ENCODE measurements at places on chromosomes 3 and 15. TPM values are rescaled to one million over a fixed set of nuclear protein-coding genes. Genes with fewer than 3 reads are reported as not detected.
A peak's percentile ranks its signal among the peaks of the same experiment; 100 is the strongest.

Gene DIPK2A
- total RNA-seq = 18.0 TPM

DNA sequence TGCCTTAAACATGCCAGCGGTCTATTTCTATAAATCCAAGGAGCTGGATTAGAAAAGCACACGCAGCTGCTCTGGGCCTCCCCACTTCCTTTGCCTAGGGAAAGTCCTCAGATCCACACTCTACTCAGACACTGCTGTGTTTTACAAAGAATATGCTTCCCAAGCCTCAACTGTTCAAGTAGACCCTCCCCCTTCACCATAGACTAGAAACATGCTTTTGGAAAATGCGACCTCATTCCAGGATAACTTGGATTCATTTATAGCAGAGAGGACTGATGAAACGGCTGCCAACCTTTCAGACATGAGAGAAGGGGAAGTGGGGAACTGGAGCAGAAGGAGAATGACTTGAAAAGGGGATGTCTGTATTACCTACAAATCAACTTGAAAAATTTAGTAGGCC is 64.0 kb downstream of the P3H2 start:
- no peak for DNase-seq

DNA sequence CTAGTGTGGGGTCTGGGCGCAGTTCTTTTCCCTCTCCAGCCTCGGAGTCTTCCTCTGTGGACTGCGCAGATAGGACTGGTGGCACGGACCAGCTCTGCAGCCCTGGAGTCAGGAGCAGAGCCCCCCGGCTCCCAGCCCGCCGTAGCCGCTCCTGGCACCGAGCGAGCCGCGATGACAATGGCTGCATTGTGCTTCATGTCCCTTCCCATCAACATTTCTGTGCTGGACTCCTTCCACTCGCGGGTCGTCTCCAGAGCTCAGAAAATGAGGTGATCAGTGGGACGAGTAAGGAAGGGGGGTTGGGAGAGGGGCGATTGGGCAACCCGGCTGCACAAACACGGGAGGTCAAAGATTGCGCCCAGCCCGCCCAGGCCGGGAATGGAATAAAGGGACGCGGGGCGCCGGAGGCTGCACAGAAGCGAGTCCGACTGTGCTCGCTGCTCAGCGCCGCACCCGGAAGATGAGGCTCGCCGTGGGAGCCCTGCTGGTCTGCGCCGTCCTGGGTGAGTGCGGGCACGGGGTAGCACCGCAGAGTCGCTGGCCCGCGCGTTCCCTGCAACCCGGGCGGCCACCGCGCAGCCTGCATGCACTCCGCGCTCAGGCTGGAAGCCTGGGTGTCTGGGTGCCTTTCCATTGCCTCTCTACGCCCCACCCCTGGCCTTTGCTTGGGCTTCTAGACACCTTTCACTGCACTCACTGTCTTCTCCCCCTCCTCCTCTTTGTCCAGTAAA is at the start of gene TF:
Gene TF, plus strand, starts transcription at position 413 of the 731 bp plus-strand sequence. Its CDS starts 48 bp downstream, at position 461.
- DNase-seq = no peak

DNA sequence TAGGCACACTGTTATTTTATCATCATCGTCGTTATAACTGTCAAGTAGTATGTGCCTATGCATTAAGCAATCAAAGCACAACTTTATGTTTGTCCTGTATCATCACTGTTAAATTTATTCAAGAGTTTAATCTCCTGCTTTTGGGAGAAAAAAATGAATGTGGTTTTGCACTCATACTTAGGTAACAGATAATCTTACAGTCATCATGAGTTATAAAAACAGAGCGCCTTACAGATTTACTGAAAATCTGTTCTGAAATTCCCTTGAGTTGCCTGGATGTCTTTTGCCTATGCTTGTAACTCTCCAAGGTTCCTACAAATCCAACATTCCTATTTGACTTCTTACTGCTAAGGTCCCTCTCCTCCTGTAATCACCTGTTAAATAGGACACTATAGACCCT is 307.3 kb downstream of the ZIC4 start:
- peak; percentile 78 for DNase-seq

Gene TNFAIP8L3
- total RNA-seq = 11.2 TPM

Gene P2RY13
- total RNA-seq = not detected

Gene PP2D1
- total RNA-seq = not detected

Gene ITIH1
- total RNA-seq = not detected

DNA sequence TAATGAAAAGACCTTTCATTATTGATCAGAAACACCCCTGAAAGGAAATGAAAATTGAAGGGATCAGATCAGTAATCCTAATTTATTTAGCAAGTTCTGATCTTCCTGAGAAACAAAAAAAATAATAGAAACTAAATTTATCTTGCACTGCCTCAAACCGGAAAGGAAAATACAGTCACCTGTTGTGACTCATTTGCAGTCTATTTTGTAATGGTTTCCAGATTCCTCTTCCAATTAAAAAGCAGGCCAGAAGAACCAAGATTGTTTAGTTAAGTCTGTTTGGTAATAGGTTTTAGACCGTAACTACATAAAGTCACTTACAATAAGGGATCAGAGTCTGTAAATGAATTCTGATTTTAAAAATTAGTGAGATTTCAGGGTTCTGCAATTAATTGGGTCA is 49.7 kb upstream of the ATOSA start:
- no peak for DNase-seq

GRCh38 chr3:69451594-69451993 is 65.7 kb upstream of the FRMD4B start:
- DNase-seq = peak; percentile 62

Measured in osteoblast (primary cell).